ENCODE measurements at places on chromosomes 4 and X.

DNA sequence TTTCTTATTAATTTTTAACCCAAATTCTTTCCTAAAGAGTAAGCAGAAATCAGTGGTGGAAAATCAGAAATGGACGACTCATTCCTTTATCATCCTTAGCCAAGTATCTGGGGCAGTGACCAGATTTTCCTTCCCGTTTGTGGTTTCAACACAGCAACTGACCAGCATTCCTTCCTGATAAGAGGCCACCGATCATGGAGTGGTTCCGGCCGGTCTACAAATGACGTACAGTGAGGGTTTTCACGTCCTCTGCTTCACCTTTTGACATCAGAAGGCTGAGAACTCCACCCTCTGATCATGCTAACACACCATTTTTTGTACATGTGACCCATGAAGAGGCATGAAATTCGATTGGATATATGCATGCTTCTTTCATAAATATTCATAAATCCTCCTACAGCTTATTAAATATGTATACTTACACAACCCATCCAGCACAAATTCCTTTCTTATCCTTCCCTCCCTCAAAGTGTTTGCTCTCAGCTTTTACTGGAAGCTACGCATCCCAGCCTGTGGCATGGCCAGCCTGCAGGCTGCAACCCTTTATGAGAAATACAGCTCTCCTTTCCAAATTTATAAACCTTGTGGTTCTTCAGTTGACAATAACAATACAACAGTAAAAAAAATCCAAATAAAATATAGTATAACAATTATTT is 173.0 kb upstream of the CASK start:
- DNase-seq = no peak

- no peak for DNase-seq
Observed at GRCh38 chrX:64204701-64205440, 637 bp downstream of the AMER1 start.

- DNase-seq = no peak
Observed at GRCh38 chrX:23726191-23726590, 16.9 kb downstream of the ACOT9 start.

GRCh38 chrX:48696909-48697727 is 584 bp downstream of the SUV39H1 start:
- DNase-seq = peak; percentile 55

DNA sequence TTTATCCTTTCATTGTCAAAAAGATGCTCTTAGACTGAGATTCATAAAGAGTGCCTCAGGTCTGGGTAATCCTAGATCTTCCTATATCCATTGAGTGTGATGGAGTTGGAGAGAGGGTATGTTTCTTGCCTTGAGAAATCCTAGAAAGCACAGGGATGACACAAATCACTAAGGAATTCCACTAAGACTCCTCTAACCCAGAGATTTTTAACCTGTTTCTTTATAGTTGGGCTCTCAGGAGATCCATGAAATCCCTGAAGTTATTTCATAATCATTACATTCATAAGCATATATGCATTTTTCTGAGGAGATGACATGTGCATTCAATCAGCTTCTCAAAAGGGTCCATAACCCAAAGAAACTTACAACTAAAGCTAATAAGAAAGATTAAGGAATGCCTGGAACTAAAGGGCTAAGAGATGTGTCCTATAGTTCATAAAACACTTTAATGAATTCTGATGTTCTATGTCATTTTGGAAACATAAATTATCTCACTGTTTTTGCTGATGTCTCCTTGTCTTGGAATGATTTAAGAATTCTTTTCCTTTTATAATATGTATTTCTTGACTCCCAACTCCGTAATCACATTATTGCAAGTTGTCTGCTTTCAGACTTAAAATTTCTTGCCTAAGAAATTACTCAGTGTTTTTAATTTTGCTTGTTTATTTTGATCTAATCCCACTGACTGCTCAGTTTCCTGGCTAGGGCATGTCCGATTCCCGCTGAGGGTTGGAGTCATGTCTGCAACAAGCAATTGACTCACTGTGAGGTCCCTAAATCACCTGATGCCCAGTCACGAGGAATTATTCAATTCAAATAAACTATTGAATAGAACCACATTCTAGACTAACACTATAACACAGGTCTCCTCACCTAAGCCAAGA is 2.8 kb upstream of the AMTN start:
- no peak for DNase-seq

DNA sequence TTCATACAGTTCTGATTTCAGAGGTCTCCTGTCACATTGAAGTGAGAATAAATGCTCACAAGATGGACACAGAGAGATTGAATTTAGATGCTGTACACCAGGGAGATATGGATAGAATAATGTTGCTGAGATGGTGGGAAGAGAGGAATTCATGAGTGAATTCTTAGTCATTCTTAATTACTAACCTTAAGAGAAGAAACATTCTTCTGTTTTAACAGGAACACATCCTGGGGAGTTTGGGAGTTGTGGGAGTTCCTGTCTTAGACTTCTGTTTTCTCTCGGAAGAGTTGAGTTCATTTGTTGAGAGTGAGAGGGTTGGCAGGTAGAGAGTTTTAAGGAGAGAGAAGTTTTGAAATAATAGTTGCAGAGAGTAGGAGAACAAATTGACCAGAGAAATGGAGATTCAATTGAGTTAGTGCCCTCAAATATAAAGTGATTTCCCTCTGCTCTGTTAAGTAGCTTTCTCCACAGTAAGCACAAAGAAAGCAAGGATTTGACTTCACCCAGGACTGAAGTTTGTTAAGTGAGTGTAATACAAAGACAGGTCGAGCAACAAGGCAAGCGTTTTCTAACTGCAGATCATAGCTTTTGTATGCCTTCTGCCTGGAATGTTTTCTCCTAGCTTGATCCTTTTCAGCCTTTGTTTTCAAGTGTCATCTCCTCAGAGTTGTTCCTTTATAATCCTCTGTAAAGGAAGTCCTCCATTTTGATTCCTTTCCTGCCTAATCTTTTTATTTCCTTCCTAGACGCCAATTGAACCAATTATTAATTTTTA is 205.9 kb downstream of the RAPGEF2 start:
- DNase-seq = no peak

DNA sequence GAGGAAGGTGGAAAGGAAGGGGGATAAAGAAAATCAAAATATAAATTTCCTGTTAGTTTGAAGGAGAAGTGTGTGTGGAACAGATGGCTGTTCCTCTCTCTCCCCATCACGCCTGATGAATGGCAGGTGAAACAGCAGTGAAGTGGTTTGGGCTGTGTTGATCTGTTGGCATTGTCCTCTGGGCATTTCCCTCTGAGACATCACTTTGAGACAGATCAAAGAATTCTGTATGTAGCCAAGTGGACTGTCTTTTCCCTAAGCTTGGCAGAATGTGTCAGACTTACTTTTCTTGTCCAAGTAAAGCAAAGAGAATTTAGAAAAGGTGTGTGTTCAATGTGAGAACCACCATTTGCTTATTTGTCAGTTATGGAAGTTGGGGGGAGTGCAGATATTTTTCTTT is 47.5 kb downstream of the SEPTIN11 start:
- no peak for DNase-seq

- no peak for DNase-seq
Observed at GRCh38 chrX:57353472-57354132, 67.1 kb downstream of the FAAH2 start.

DNA sequence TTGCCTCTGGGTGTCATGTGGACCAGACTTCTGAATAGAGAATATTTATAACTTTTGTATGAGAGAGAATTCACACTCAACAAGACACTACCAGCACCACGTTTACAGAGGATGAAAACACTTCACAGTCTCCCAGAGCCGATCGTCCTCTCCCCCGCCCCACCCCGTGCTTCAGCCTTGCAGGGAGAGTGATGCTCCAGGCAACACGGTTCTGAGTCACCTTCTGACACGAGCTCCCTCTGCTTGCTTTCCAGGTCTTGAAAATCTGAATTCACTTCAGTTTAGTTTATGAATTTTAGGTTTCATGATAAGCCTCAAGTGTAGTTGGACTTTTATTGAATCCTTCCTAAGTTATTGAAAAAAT is 59.8 kb downstream of the CPLX1 start:
- DNase-seq = no peak

DNA sequence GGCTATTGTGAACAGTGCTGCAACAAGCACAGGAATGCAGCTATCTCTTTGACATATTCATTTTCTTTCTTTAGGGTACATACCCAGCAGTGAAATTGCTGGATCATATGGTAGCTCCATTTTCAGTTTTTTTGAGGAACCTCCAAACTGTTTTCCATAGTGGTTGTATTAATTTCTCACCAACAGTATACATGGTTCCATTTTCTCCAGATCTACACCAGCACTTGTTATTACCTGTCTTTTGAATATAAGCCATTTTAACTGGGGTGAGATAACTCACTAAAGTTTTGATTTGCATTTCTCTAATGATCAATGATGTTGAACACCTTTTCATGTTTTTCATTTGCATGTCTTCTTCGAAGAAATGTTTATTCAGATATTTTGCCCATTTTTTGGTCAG is 241.1 kb upstream of the AGTR2 start:
- no peak for DNase-seq

DNA sequence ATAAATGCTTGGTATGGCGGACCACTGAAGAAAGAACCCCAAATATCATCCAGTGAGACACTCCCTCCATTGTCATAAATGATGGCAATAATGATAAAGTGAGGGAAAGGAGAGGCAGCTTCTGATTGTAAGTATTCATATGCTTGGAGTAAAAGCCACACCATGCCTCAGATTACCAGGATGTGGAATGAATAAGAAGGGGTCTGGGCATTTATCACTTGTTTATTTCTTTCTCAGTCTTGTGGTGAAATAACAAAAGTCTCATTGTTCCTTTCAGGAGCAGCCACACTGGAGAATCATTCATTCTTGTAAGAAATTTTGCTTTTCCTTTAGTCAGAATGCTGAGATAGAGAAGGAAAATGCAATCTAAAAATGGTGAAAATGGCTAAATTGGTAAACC is 21.7 kb downstream of the F8 start:
- no peak for DNase-seq

- DNase-seq = no peak
Observed at GRCh38 chr4:122195718-122196117, 43.6 kb downstream of the BLTP1 start.

GRCh38 chr4:123298801-123299200 is 97.8 kb upstream of the SPRY1 start:
- DNase-seq = no peak

DNA sequence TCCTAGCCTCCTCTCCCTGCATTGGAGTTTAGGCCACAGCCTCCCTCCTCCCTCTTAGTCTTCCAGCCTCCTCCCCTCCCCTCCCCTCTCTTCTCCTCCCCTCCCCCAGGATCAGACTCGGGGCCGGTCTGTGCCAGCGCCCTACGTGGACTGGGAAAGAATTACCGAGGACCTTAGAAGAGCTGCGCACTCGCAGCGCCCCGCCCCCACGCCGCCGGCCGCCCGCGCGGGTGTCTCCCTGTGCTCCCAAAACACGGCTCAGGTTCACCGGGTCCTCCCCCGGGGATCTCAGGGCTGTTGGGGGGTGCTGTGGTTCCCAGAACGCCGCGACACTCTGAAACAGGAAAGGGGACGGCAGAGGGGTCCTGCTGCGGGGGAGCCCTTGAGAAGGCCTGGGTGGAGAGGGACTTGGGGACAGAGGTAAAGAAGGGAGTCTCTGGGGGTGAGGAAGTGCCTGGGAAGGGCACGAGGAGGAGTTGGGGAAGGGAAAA is 122.3 kb upstream of the TBL1X start:
- DNase-seq = peak; percentile 31

- no peak for DNase-seq
Observed at GRCh38 chr4:7910263-7910896, 29.3 kb downstream of the AFAP1 start.

GRCh38 chrX:150870487-150871340 is 27.8 kb downstream of the CD99L2 start:
- no peak for DNase-seq

- no peak for DNase-seq
Observed at GRCh38 chr4:3673176-3673575, 93.0 kb upstream of the ADRA2C start.

DNA sequence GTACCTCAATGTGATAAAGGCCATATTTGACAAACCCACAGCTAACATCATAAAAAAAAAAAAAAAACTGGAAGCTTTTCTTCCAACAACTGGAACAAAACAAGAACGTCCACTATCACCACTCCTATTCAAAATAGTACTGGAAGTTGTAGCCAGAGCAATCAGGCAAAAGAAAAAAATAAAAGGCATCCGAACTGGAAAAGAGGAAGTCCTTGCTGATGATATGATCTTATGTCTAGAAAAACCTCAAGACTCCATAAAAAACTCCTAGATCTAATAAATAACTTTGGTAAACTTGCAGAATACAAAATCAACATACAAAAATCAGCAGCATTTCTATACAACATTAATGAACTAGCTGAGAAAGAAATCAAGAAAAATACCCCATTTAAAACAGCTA is 134.3 kb downstream of the TEX11 start:
- DNase-seq = no peak

DNA sequence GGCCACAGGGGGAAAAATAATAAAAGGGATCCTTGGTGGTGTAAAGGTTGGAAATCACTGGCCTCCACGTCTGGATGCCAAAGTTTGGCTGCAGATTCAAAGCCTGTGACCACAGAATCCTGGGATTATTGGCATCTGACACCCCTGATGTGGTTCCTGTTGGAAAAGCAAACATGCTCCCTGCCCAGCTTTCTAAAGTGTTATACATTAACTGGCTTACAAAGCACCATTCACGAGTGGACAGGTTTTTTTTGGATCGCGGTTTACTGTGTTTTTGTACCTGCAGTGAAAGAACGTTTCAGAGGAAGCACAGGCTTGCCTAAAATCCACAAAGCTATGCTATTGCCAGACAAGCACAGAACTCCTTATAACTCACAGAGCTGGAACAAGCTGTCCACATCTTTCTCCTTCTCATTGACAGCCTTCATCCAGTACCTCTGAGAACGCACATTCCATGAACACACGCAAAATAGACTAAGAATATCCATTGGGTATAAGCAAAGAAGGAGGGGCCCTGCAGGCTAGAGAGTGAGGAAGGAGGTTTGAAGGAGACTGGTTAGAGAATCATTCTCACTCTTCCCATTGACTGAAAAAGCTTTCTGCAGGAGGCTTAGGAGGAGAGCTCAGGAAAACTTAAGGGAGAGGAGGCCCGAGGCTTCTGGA is 14.5 kb upstream of the CAPN6 start:
- DNase-seq = no peak

- DNase-seq = no peak
Observed at GRCh38 chrX:103794119-103794518, 17.5 kb downstream of the PLP1 start.

- no peak for DNase-seq
Observed at GRCh38 chr4:31275906-31276305, 555.7 kb downstream of the PCDH7 start.

DNA sequence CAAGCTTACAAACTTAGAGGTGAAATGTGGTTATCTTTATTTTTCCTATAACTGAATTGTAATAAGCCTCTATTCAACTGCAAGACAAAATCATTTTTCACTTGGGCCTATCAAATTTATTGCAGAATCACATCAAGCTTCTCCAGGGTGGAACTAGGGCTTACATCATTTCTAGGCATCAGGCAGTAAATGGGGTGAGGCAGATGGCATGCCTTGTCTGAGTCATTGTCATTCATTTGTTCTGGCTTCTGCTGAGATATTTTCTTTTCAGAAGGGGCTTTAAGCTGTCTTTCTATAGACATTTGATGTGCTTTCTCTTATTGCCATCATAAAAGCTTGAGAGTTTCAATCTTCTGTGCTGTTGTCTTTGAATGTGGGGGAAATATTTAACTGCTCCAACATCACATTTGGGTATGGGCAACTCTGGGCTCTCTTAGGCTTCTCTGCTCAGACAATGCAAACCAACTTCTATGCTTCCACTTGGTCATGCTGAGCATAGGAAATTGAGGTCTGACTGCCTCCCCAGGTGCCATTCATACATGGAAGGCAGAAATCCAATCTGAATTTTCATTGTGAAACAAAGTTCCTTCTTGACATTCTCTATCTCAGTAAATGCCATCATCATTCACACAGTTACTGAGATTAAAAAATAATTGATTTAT is 225.8 kb upstream of the GIMD1 start:
- no peak for DNase-seq

Measured in CD4-positive, CD25-positive, alpha-beta regulatory T cell (primary cell).